ENCODE measurements at places on chromosomes 1 and 21.

GRCh38 chr1:36560177-36560576, 77.5 kb upstream of the CSF3R start:
- no peak for DNase-seq

DNA sequence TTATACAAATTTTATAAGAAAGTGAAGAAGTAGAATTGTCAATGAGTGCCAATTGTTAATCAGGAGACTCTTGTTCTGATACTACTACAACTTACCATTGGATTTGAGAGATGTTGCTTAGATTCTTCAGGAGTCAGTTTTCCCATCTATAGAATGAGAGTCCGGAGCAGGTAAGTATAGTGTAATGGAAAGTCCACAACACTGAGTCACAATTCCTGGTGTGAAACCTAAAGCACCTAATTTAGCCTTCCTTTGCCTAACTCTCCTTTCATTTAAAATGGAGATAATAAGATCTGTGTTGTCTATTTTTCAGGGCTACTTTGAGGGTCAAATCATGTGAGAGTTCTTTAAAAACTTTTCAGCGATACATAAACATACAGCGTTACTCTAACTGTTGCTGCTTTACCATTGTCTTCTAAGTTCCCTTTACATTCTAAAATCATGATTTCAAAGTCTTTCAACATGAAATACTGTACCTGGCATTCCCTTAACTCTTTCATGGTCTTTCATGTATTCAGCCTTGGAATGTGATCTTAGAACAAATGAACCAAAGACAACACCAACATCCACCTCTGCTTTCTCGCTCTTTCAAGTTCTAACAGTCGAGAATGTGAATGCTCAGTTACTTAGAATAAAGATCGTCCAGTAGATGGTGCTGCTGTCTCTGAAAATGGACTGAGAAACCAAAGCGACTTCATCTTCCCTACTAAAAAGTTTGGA, 90.9 kb downstream of the SLC30A10 start:
- DNase-seq = peak; percentile 26

DNA sequence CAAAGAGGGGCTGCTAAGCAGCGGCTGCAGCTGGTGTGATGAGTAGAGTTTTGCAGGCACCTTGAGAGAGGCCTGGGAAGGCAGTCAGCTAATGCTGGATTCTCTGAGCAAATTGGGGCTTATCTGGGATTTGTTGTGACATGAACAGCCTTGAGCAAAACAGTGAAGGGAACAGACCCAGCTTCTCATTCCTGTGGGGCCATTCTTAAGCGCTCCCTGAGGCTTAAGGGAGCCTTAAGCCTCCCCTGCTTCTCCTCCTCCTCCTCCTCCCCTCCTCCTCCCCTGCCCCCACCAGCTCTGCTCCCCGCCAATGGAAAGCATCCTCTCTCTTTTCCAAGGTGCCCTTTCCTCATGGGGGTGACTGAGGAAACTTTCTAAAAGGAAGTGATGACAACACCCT, 21.3 kb downstream of the HMGCS2 start:
- DNase-seq = no peak

- no peak for DNase-seq
Measured at GRCh38 chr1:207346513-207346912, 25.0 kb downstream of the CD55 start.

DNA sequence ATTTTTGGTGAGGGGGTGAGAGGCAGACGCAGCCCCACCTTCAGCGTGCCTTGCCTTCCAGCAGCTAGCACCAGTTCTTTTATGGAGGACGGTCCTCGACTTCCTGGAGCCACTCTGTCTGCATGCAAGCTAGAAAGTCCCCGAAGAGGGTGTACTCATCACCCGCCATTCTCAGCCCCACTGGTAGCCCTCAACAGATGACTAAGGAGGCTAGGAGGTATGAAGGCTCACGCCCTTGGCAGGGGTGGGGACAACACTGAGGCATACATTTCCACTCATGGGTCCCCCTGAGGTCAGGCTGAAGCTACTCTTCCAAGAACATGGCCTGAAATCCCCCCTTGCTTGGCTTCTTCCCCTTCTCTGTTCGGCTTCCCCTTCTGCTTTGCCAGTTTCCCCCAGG, 8.9 kb upstream of the PTPRF start:
- no peak for DNase-seq

GRCh38 chr1:26459573-26460031, 12.6 kb upstream of the HMGN2 start:
- DNase-seq = peak; percentile 71

DNA sequence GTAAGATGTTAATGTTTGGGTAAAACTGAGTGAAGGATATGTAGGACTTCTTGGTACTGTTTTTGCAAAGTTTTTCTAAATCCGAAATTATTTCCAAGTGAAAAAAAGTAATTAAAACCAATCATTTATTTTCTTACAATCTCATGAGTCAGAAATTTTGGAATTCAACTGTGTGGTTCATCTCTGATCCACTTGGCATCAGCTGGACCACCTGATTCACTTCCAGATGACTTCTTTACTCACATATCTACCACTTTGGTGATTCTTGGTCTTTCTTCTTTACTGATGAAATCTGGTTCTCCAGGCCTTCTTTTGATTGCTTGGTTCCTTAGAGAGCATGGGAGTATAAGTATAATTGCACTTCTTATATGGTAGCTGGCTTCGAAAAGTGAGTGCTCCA, 254.9 kb upstream of the CACYBP start:
- DNase-seq = no peak

DNA sequence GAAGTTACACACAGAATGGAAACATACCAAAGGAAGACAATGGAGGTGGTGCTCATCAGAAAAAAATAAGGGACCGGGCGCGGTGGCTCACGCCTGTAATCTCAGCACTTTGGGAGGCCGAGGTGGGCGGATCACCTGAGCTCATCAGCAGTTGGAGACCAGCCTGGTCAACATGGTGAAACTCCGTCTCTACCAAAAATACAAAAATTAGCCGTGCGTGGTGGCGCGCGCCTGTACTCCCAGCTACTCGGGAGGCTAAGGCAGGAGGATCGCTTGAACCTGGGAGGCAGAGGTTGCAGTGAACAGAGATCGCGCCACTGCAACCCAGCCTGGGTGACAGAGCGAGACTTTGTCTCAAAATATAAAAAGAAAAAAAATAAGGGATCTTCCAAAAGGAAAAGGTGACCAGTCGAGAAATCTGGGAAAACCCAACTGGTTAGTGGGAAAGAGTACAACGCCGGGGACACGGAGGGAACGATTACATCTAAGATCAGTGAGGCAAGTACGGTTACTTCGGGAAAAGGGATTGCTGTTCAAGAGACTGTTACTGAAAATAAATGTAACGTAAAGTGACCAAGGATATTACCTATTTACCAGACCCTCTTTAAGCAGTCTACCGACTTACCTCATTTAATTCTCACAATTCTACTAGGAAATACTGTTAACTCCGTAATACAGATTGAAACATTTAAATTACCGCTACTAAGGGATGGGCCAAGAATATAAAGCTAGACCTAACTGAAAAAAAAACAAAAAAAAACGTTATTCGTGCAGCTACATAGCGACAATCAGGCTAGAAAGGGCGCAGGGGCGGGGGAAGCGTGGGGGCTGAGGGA, 822 bp downstream of the CCT3 start:
- DNase-seq = no peak

- no peak for DNase-seq
Measured at GRCh38 chr1:230922620-230923019, 54.3 kb upstream of the C1orf198 start.

GRCh38 chr1:16054598-16055540, 11.3 kb downstream of the CLCNKB start:
- no peak for DNase-seq

DNA sequence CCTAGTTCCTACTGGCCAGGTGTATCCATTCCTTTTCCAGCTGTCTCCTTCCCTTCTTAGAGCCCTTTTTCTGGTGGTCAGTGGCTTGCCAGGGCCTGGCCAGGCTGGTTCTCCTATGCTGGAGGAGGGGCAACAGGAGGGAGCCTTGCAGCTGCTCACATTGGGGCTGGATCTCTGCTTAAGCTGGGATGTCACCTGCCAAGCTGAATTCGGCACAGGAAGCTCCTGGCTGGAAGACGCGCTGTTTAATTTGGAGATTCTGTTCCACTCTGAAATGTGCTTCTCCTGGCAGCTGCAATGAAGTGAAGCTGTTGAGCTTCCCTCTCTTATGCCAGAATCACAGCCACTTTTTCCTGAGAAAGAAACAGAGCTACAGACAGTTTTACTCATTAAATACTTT, 56.0 kb upstream of the POU3F1 start:
- no peak for DNase-seq
